ENCODE measurements at places on chromosomes 16 and 17. TPM values are rescaled to one million over a fixed set of nuclear protein-coding genes. Genes with fewer than 3 reads are reported as not detected.

Gene HSF4
- 2.5 TPM for total RNA-seq

Gene KCNH6
- total RNA-seq, result 2.3 TPM

Gene ZNF18
- 10.8 TPM for total RNA-seq

Gene HSD11B2
- total RNA-seq, result 33.4 TPM

Gene STX1B
- 19.9 TPM for total RNA-seq

Gene SPAG9
- 41.4 TPM for total RNA-seq

Gene TRPV3
- 0.53 TPM for total RNA-seq

Gene MYH2
- 1.5 TPM for total RNA-seq

Gene UMOD
- total RNA-seq, result not detected

Gene MMP28
- not detected for total RNA-seq

- no peaks in the 10 kb centered on the region for H3K36me3 ChIP-seq
- no peak overlapping the region for H3K4me3 ChIP-seq
- peaks cover 19% of the 10 kb centered on the region for H3K4me1 ChIP-seq
Measured at GRCh38 chr17:8285270-8286181, 2.9 kb upstream of the RANGRF start.

GRCh38 chr17:8149419-8150193 is 2.6 kb downstream of the PER1 start:
- H3K27me3 ChIP-seq, result no peaks in the 10 kb centered on the region
- H3K4me3 ChIP-seq, result no peak overlapping the region
- H3K4me1 ChIP-seq, result peaks cover 14% of the 10 kb centered on the region
- peaks cover 31% of the 10 kb centered on the region for H3K36me3 ChIP-seq

- no peaks in the 10 kb centered on the region for H3K27me3 ChIP-seq
- peaks cover 25% of the 10 kb centered on the region for H3K4me1 ChIP-seq
- no peak overlapping the region for H3K4me3 ChIP-seq
- DNase-seq, result no peak
- peaks cover 6% of the 10 kb centered on the region for H3K36me3 ChIP-seq
Measured at GRCh38 chr16:4240624-4241023, 1.3 kb downstream of the SRL start.

DNA sequence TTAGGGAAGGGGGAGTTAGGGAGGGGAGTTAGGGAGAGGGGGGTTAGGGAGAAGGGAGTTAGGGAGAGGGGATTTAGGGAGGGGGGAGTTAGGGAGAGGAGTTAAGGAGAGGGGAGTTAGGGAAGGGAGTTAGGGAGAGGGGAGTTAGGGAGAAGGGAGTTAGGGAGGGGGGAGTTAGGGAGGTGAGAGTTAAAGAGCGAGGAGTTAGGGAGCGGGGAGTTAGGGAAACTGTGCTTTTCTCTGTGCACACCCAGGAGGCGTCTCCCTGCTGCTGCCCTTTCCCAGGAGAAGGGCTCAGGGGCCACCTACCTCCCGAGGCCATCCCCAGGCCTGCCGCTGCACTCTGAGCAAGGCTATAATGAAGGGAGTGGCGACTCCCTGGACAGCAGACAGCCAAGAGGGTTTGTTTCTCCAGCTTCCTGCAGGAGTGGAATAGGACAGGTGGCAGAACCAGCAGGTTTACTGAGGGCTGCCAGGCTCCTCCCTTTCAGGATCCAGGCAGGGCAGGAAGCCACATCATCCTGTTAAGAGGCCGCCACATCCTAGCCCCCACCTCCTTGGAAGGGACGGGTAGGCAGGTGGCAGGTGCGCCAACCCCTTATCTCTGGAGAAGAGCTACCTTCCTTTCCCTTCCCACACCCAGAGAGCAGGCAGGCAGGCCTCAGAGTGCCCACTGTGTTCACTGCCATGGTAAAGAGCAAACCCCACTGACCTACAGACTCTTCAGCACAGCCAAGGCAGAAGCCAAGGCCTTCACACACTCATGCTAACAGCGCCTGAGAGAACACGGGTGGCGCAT is 4.3 kb downstream of the CANT1 start:
- H3K4me1 ChIP-seq, result peaks cover 18% of the 10 kb centered on the region
- peaks cover 82% of the 10 kb centered on the region for H3K27me3 ChIP-seq
- no peak overlapping the region for H3K27ac ChIP-seq
- H3K4me3 ChIP-seq, result no peak overlapping the region
- no peaks in the 10 kb centered on the region for H3K36me3 ChIP-seq
- DNase-seq, result no peak

GRCh38 chr17:57115916-57116315 is 30.9 kb downstream of the AKAP1 start:
- H3K27me3 ChIP-seq, result no peaks in the 10 kb centered on the region
- no peak for DNase-seq
- H3K36me3 ChIP-seq, result peaks cover 88% of the 10 kb centered on the region
- H3K4me1 ChIP-seq, result peaks cover 17% of the 10 kb centered on the region
- H3K27ac ChIP-seq, result no peak overlapping the region
- H3K4me3 ChIP-seq, result no peak overlapping the region

DNA sequence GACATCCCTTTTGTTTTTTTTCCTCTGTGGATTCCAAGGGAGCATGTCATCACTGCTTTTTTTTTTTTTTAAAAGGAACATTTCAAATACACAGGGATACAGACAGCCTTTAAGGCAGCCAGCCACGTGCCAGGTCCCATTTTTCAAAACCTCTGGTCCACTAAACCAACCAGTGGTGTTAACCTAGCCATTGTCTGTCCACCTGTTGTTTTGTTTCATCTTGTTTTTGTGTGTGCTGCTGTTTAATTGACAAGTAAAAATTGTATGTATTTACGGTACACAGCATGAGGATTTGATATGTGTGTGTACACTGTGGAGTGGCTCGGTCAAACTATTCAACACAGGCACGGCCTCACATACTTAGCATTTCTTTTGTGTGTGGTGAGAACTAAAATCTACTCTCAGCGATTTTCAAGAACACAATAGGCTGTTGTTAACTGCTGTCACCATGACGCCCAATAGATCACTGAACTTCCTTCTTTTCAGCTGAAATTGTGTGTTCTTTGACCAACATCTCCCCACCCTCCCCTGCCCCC is 19.2 kb downstream of the TMEM114 start:
- peaks cover 23% of the 10 kb centered on the region for H3K4me1 ChIP-seq
- no peak for DNase-seq
- H3K4me3 ChIP-seq, result no peak overlapping the region
- no peaks in the 10 kb centered on the region for H3K36me3 ChIP-seq

DNA sequence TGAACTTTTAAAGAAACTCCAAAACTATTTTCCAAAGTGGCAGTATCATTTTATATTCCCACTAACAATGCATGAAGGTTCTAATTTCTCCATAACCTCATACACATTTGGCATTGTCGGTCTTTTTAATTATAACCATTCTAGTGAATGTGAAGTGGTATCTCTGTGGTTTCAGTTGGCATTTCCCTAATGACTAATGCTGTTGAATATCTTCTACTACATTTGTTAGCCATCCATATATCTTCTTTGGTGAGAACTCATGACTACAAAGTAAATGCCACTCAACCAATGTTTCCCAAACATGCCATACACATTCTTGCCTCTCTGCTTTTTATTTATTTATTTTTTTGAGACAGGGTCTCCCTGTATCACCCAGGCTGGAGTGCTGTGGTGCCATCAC is 31.7 kb upstream of the TAOK1 start:
- H3K36me3 ChIP-seq, result no peaks in the 10 kb centered on the region
- H3K27ac ChIP-seq, result no peak overlapping the region
- H3K27me3 ChIP-seq, result no peaks in the 10 kb centered on the region
- no peak overlapping the region for H3K4me3 ChIP-seq
- no peaks in the 10 kb centered on the region for H3K4me1 ChIP-seq

- no peak overlapping the region for H3K27ac ChIP-seq
- H3K4me3 ChIP-seq, result no peak overlapping the region
Measured at GRCh38 chr17:15085890-15086677, 179.0 kb downstream of the PMP22 start.

DNA sequence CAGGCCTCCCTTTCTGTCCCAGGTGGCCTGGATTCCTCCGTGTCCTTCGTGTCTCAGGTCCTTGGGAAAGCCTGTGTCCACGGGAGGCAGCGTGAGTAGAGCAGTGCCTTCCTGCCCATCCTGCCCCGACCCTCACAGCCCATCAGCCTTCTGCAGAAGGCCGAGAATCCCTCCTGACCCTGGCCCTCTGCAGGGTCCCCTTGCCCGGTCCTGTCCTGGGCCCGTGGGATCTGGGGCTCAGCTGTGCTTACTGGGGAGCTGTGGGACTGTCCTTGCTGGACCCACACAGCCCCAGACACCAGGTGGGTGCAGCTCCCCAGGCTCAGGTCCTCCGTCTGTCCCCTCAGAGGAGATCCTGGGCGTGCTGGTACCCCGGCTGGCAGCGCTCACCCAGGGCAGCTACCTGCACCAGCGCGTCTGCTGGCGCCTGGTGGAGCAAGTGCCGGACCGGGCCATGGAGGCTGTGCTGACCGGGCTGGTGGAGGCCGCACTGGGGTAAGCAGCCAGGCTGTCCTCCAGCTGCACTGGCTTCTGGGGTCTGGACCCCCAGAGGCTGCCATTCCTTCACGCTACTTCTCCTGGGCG is 3.9 kb downstream of the TELO2 start:
- H3K4me3 ChIP-seq, result no peak overlapping the region
- no peaks in the 10 kb centered on the region for H3K27me3 ChIP-seq
- H3K36me3 ChIP-seq, result peaks cover 9% of the 10 kb centered on the region
- H3K4me1 ChIP-seq, result peaks cover 10% of the 10 kb centered on the region
- no peak overlapping the region for H3K27ac ChIP-seq

GRCh38 chr17:33178681-33179080 is 114.4 kb downstream of the ASIC2 start:
- peaks cover 55% of the 10 kb centered on the region for H3K27me3 ChIP-seq
- no peaks in the 10 kb centered on the region for H3K4me1 ChIP-seq
- no peak for DNase-seq
- H3K36me3 ChIP-seq, result no peaks in the 10 kb centered on the region
- no peak overlapping the region for H3K27ac ChIP-seq

GRCh38 chr16:10769381-10769780 is 25.7 kb downstream of the NUBP1 start:
- no peaks in the 10 kb centered on the region for H3K27me3 ChIP-seq
- peaks cover 7% of the 10 kb centered on the region for H3K36me3 ChIP-seq
- DNase-seq, result no peak
- no peak overlapping the region for H3K27ac ChIP-seq
- no peak overlapping the region for H3K4me3 ChIP-seq
- peaks cover 6% of the 10 kb centered on the region for H3K4me1 ChIP-seq

DNA sequence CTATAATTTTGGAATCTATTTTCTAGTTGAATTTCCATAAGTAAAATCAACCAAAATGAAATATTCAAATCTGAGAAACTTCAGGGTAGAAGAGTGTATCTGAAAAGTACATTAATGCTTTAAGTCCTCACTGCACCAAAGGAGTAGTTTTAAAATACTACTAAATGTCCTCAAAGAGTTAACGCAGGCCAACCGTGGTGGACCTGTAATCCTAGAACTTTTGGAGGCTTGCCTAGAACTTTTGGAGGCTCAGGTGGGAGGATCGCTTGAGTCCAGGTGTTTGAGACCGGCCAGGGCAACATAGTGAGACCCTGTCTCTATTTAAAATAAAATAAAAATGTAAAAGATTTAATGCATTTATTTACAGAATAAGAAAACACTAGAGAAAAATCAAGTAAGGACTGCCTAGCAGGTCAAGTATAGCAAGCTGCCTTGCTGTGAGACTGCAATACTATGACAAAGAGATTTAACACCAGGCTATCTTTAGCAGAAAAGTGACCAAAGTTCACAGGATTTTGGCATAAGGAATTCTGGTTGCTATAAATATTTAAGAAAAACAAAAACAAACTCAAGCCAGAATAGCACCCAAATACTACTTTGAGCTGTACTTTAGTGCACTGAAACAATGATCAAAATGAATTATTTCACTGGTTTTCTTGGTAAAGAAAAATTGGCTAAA is 41.0 kb downstream of the CHCT1 start:
- H3K36me3 ChIP-seq, result peaks cover 28% of the 10 kb centered on the region
- no peaks in the 10 kb centered on the region for H3K27me3 ChIP-seq
- no peak overlapping the region for H3K4me3 ChIP-seq

- DNase-seq, result no peak
- H3K27ac ChIP-seq, result no peak overlapping the region
- H3K4me1 ChIP-seq, result no peaks in the 10 kb centered on the region
- H3K36me3 ChIP-seq, result peaks cover 51% of the 10 kb centered on the region
- no peaks in the 10 kb centered on the region for H3K27me3 ChIP-seq
Measured at GRCh38 chr16:89269805-89270665, 52.5 kb downstream of the ZNF778 start.

- no peaks in the 10 kb centered on the region for H3K4me1 ChIP-seq
- H3K27me3 ChIP-seq, result peaks cover 26% of the 10 kb centered on the region
- H3K27ac ChIP-seq, result no peak overlapping the region
- no peak overlapping the region for H3K4me3 ChIP-seq
Measured at GRCh38 chr16:30136971-30137605, 14.1 kb upstream of the MAPK3 start.

DNA sequence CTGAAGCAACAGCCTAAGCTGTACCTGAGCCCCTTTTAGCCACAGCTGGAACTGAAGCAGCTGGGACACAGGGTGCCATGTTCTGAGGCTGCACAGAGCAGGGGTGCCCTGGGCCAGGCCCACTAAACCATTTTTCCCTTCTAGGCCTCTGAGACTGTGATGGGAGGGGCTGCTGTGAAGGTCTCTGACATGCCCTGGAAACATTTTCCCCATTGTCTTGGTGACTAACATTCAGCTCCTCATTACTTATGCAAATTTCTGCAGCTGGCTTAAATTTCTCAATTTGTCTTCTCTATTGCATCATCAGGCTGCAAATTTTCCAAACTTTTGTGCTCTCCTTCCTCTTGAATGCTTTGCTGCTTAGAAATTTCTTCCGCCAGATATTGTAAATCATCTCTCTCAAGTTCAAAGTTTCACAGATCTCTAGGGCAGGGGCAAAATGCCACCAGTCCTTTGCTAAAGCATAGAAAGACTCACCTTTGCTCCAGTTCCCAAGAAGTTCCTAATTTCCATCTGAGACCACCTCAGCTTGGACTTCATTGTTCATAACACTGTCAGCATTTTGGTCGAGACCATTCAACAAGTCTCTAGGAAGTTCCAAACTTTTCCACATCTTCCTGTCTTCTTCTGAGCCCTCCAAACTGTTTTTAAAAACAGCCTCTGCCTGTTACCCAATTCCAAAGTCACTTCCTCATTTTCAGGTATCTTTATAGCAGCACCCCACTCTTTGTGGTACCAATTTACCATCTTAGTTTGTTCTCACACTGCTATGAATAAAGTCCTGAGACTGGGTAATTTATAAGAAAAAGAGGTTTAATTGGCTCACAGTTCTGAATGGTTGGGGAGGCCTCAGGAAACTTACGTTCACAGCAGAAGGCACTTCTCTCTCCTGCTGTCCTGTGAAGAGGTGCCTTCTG is 49.8 kb downstream of the TMEM100 start:
- H3K27ac ChIP-seq, result no peak overlapping the region
- DNase-seq, result no peak
- no peaks in the 10 kb centered on the region for H3K27me3 ChIP-seq

- peaks cover 31% of the 10 kb centered on the region for H3K4me1 ChIP-seq
- peaks cover under 1% of the 10 kb centered on the region for H3K27me3 ChIP-seq
- DNase-seq, result no peak
- H3K4me3 ChIP-seq, result peak overlapping the region; percentile 6
Measured at GRCh38 chr17:68749349-68750207, 148.4 kb upstream of the FAM20A start.

- H3K27ac ChIP-seq, result no peak overlapping the region
- no peak for DNase-seq
- peaks cover 66% of the 10 kb centered on the region for H3K4me1 ChIP-seq
- no peak overlapping the region for H3K4me3 ChIP-seq
Measured at GRCh38 chr17:39600288-39600996, 7.3 kb downstream of the NEUROD2 start.

GRCh38 chr17:48412841-48413240 is 17.2 kb downstream of the SKAP1 start:
- no peaks in the 10 kb centered on the region for H3K36me3 ChIP-seq
- no peak overlapping the region for H3K27ac ChIP-seq
- peaks cover 3% of the 10 kb centered on the region for H3K27me3 ChIP-seq
- H3K4me3 ChIP-seq, result no peak overlapping the region

GRCh38 chr16:9528511-9529079 is 437.2 kb downstream of the HAPSTR1 start:
- peak overlapping the region; percentile 87 for H3K27ac ChIP-seq
- peaks cover 55% of the 10 kb centered on the region for H3K4me1 ChIP-seq
- H3K36me3 ChIP-seq, result peaks cover 5% of the 10 kb centered on the region
- H3K27me3 ChIP-seq, result peaks cover 34% of the 10 kb centered on the region

Measured in WTC11 (cell line).